T1000 (cell line): ENCODE measurements at places on chromosomes 4 and X.
A peak's percentile ranks its signal among the peaks of the same experiment; 100 is the strongest.

GRCh38 chr4:145951931-145952330 is 13.3 kb upstream of the ZNF827 start:
- no peak for DNase-seq

DNA sequence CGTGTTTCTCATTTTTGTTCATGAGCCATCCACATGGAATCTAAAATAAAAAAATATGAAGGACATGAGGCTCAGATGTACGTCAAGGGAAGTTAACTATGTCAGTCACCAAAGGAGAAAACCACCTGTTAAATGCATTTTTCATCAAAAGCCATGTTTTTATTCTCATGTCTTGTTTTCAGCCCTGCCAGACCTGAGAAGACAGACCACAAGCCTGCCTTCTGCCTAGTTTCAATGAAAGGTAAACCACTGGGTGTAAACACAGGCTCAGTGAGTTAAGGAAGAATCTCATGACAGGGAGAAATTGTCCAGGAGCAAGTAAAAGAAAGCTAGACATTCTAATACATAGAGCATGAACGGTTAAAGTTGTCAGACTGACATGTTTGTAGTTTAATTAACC is 52.3 kb upstream of the TNIP3 start:
- DNase-seq: no peak

DNA sequence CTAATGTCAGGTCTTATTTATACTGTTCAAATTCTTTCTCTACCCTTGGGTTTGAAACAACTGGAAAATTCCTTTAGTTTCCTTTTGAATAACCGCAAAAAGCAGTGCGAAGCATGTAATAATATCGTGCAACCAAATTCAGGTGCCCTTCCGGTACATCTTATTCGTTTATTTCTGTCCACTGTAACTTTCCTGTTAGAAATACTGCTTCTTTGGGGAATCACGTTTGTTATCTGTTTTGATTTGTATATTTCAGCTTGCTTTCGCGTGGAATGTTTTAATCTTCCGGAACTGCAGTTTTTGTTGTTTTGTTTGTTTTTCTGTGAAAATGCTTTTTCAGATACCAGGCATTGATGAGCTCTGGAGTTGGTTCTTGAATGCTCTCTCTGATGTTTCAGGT is 85.7 kb upstream of the HPRT1 start:
- DNase-seq: no peak

- DNase-seq: no peak
These were observed 78.9 kb downstream of the NDST3 start for GRCh38 chr4:118113220-118113619.

- no peak for DNase-seq
These were observed 4.5 kb downstream of the TRIML1 start for GRCh38 chr4:188143731-188144130.

DNA sequence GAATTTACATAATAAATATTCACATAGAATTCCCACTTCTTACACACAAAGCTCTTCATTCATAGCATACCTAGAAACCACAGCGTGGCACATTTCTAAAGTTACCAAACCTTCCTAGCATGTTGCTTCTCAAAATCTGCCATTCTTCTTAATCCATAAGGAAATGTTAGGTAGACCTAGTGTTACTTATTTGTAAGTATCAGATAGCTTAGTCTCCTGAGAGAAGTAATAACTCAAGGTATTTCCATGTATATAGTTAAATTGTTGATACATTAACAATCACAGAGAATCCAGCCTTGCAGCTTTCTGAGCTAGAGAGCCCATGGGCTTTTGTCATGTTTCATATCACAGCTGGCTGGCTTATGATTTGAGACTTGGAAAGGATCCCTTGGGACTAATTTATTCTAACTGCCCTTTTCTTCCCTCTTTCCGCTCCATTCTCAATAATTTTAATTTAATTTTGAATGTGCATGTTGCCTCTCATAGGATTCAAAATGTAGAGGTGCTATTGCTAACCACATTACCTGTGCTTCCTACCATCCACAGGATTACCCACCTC is 17.6 kb downstream of the SH3RF1 start:
- DNase-seq: no peak

DNA sequence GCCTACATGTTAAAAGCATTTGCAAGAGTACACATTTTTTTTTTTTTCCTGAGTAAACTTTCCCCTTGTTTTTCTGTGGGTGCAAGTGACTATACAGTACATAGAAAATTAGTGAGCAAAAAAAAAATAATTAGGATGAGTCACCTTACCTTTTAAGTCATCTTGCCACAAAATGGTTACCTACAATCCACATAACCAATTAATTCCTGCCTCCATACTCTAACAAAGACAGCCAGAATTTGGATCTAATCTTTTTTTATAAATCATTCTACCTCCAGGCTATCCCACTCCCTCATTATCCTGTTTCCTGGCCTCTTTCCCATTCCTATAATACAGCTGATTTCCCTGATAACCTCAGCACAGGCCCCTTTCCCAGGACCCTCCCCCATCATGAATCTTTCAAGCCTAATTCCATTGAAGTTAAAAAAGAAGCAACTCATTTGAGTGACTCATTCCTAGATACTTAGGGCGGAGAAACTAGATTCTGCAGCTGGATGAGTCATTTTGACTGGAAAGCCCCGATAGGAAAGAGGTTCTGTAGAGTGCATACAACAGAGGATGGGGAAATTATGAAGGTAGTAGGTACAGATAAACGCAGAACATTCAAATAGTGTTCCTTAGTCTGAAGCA is 128.2 kb downstream of the C4orf51 start:
- peak; percentile 60 for DNase-seq

- DNase-seq: no peak
These were observed 508.8 kb downstream of the ANKRD50 start for GRCh38 chr4:124203613-124204238.

DNA sequence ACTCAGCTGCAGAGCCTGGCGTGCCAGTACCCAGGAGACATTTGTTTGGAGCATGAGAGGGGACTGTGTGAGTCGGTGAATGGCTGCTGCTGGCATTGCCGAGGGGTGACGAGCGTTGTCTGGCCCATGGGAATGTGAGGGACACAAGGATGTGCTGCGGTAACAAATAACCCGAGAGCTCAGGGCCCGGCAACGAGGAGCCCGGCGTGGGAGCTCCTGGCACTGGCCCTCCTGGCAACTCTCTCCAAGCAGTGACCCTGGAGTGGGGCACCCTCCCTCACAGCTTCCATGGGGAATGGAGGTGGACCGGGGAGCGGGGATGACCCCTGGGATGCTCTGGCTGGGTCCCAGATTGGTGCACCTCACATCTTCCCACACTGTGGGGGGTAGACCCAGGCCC is 44.0 kb upstream of the SORCS2 start:
- DNase-seq: no peak

GRCh38 chrX:107701493-107702121 is 73.3 kb downstream of the PRPS1 start:
- DNase-seq: no peak

DNA sequence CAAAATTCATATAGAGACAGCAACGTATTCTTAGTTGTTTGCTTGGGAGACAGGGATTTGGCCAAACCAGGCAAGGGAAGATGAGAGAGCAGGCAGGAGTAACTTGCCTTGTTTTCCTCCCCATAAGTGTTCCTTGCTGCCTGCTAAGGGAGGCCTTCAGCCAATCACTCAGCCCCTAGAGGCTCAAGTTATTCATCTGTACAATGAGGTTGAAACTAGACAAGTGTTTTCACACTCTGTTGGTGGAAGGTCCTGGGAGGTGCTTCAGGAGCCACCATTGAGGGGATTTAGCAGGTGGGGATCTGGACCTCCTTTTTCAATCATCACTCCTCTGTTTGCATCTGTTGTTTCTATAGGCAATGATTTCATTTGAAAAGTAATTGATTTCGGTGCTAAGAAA is 23.6 kb upstream of the HMGB3 start:
- DNase-seq: no peak

- DNase-seq: no peak
These were observed 34.2 kb upstream of the TBC1D14 start for GRCh38 chr4:6875431-6875831.

DNA sequence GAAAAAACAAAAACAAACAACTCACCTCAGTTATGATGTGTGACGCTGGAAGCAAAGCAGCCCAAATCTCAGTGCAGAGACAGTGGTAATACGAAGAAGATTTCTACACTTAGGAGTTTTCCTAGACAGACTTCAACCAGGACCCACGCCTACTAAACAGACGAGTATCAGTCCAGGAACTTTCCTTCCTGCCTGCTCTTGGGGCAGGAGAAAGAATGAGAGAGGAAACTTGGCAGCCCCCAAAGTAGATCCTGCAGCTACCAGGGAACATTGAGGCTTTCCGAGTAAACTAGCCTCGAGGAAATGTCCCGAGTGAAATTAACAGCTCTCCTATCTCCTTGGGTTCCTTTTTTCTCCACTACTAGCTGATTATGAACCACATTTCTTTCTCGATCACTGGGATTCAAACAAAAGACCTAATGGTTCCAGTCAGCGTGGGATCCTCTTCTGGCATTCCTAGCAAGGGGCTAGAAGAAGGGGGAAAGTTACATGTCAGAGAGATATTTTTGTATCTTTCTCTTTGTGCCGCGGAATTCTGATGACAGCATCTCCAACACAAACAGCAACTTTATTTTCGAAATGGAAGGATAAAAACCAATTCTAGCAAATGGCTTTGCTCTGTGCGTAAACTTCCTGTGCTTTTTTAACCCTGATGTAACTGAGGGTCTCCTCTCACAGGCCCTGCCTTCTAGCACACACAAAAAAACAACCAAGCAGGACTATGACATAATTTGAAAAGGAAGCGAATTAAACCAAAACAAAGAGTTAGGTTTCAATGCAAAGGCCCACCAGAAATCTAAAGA is 53.2 kb downstream of the PPM1K start:
- no peak for DNase-seq

- DNase-seq: no peak
These were observed 277.8 kb downstream of the TENM3 start for GRCh38 chr4:182521011-182521410.

- no peak for DNase-seq
These were observed 82.9 kb upstream of the NHS start for GRCh38 chrX:17292111-17292527.

GRCh38 chrX:71057848-71058530 is 10.1 kb downstream of the SNX12 start:
- DNase-seq: no peak

DNA sequence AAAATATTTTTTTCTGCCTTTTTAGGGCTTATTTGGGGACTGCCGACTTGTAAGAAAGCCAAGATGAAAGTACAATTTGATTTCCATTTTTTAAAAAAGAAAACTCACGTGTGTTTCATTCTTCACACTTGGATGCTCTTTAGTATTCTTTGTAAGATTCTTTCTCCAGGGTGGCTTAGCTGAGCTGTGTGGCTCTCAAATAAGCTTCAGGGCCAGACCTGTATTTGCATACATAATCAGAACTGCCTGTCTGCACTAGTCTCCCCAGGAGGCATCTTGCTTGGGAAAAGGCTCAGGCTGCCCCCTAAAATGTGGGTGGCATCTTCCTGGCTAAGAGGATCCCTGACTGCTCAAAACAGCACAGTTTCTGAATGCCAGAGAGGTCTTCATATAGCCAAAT is 498.4 kb downstream of the MID1IP1 start:
- DNase-seq: no peak

DNA sequence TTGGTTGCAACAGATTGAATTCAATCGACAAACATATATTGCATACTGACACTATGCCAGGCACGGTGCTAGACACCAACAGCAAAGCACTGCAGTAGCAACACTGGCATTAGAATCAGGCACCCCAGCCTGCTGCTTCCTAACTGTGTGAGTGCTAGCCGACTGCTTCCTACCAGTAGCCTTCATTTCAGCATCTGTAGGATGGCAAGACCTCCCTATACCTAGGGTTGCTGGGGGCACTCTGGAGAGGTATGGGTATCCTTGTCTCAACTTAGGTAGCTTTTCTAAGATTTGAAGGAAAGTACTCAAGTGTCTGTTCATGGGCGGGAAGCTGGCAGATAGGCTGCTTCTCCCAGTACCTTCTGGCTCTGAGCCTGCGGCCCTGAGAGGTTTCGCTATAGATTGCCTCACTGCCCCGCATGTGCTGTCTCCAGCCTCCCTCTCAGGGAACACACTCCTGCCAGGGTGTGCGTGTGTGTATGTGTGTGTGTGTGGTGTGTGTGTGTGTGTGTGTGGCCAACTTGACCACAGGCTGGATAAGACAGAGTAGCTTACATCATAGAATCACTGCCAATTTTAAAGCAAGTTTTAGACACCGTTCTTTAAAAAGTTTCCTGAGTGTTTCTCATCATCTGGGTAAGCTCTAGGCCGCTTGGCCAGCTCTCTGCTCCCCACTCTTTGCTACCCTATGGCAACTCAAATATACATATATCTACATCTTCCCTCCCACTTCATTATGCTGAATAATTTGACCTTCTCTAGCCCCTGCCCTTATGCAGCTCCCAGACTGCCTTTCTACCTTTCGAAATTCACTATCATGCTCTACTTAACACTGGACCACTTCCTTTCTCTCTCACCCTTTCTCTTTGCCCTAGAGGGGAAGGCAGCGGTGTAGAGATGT is 97.0 kb upstream of the PJA1 start:
- DNase-seq: no peak

- DNase-seq: no peak
These were observed 306.9 kb upstream of the ARSJ start for GRCh38 chr4:114286262-114286810.

DNA sequence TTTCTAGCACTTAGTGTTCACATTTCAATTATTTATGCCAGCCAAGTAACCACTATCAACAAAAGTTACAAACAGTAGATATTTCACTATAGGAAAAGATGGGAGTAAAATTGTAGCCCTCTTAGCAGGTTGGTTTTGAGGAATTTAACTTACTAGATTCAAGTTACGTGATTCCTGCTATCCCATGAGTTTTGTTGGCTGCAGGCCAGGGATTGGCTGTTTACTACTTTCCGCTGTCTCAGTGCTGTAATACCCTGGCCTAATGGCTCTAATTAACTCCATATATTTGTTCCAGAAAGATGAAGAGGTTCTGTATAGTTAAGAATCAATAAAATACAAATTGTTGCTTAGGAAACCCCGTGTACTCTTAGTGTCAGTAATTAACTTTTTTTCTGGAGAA is 55.5 kb upstream of the MAGED1 start:
- no peak for DNase-seq

DNA sequence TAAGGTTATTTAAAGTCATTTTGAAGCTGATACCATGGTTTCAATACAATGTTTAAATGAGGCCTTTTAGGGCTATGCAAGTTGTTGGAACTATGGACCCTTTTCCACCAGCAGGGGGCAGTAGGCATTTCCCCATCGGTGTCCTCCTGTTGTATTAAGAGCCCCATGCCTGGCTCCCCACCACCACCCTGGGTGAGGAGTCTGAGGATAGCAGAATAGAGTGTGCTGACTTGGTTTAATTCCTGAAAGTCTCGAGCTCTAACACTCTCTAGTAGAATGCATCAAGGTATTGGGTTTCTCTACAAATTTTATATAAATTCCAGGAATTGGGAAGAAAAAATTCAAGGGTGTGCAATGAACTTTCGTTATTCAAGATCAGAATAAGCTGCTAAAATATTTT is 234.8 kb upstream of the JADE1 start:
- no peak for DNase-seq
